ENCODE measurements at places on chromosomes 2 and 18. TPM values are rescaled to one million over a fixed set of nuclear protein-coding genes. Genes with fewer than 3 reads are reported as not detected.

Gene DPP4
- total RNA-seq: 0.76 TPM

Gene SERPINB2
- total RNA-seq: not detected

Gene ITGA4
- 1.9 TPM for total RNA-seq

Gene AKAIN1
- total RNA-seq: not detected

Gene ACVR1C
- total RNA-seq: not detected

Gene BZW1
- 391 TPM for total RNA-seq

Gene KATNAL2
- total RNA-seq: 1.9 TPM

Gene KCNG2
- total RNA-seq: not detected

Gene BCL2
- 0.58 TPM for total RNA-seq

Gene HK2
- total RNA-seq: 1.1 TPM

Gene MC5R
- not detected for total RNA-seq

Gene CRYGC
- total RNA-seq: not detected

Gene SCN3A
- total RNA-seq: 0.04 TPM

Gene VWC2L
- not detected for total RNA-seq

Gene NEB
- total RNA-seq: 0.34 TPM

Gene NT5DC4
- not detected for total RNA-seq
